ENCODE measurements at places on chromosomes 11 and 22.

DNA sequence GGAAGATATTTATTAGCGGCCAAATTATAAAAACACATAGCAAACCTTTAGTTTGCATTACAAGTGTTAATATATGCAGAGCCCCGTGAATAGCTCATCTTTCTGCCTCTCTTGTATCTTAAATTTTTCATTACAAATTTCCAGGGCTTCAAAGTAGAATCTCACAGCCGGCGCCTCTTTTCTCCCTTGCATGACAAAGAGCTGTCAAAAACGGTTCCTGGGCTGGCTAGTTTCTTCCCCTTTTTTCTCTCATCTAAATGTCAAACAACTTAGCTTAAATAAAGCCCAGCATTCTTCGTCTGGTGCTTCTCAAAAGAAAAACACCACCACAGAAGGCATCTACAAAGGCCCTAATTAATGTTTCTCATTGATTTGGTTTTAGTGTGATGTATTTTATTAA lies 253.0 kb downstream of the INSC start:
- DNase-seq: no peak

GRCh38 chr11:113567867-113568544 lies 92.8 kb upstream of the DRD2 start:
- no peak for DNase-seq

GRCh38 chr11:66124564-66124963 lies 54.5 kb downstream of the PACS1 start:
- no peak for DNase-seq

DNA sequence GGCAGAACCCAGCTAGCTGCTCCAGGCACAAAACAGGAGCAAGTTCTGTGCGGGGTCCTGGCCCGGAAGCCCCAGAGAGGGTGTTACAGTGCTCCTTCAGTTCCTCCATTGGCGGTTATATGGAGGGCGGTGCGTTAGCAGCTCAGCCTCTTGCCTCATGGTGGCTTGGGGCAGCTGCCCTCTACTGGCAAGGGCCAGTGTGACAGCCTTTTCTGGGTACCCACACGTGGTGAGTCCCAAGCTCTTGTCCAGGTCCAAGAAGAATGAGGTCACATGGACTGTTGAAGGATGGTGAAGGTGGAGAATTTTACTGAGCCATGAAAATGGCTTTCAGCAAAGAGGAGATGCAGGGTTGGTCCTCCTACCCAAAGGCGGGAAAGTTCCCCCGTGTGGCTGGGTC lies 100.5 kb downstream of the WT1 start:
- DNase-seq: no peak

GRCh38 chr11:34126959-34127848 lies 21.8 kb downstream of the NAT10 start:
- no peak for DNase-seq

DNA sequence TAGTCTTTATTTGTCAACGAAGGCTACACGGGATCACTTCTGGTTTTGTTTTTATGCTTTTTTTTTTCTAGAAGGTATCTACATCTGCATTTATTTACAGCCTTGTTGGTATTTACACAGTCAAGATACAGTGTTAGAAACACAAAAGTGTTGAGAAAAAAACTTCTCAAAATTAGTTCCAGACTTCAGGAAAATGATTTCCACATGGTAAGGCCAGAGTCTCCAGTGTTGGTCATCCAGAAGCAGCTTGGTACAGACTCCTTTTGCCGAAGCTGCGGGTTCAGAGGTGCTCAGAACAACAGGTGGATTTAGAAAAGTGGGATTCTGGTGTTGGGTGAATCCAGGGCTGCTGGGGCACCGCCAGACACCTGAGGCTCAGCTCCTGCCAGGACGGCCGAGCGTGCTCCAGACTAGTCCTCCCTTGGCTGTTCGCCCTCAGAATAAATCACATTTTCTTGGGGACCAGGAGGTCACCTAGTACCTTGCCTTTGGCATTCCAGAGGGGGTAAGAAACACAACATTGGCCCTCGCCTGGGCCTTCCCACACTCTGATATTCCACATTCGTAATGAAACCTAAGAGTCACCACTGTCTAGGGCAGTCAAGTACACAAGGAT lies 78.7 kb upstream of the NARS2 start:
- no peak for DNase-seq

GRCh38 chr11:56345739-56346138 lies at the start of gene OR8K1:
Gene OR8K1, plus strand, starts transcription at chr11:56346039. Its CDS starts 0 bp downstream, at chr11:56346039.
- no peak for DNase-seq

DNA sequence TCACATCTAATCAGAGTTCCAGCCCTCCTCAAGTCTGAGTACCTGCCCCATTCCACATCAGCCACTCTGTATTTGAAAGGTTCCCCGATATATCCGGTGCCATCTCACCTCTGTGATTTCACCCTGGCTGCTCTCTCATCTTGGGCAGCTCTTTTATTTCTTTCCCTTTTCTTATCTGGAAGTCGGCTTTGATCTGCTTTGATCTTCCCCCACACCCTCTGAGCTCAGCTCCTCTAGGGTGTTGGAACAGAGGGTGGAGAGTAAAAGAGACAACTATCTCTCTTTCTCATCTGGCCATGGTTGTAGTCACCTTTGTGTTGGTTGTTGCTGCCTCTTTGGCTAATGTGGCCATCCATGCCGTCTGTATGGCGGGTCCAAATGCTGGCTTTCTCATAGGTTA lies 108.3 kb downstream of the ENTHD1 start:
- DNase-seq: no peak

GRCh38 chr11:116986521-116987105 lies 111.6 kb downstream of the SIK3 start:
- no peak for DNase-seq

DNA sequence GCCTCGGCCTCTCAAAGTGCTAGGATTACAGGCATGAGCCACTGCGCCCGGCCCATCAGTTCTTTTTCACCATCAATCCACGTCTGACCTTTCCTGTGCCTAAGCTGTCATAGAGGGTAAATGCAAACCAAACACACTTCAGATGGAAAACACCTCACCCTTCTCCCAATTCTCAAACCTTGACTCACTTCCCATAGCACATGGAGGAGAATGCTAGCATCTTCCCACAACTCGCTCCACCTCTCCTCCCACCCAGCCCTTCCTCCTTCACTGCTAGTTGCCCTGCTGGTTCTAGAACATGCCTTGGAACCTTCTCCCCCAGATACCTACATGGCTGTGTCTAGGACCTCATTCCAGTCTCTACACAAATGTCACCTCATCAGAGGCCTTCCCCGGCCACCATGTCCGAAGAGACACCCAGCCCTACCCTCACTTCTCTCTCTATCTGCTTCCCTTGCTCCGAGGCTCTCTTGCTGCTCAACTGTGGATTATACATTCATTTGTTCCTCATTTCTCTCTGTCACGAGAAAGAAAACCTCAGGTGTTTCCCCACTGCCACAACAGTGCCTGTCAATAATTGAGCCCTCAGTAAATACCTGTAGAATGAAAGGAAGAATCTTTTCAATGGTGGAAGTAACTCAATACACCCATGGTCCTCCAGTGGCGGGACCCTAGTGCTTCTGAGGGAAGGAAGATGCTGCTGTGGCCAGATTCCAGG lies 21.3 kb upstream of the NCF4 start:
- no peak for DNase-seq

- DNase-seq: no peak
These were observed 61.8 kb downstream of the OTOG start for GRCh38 chr11:17608821-17609220.

GRCh38 chr11:35011944-35012343 lies 95.5 kb downstream of the PDHX start:
- DNase-seq: no peak

DNA sequence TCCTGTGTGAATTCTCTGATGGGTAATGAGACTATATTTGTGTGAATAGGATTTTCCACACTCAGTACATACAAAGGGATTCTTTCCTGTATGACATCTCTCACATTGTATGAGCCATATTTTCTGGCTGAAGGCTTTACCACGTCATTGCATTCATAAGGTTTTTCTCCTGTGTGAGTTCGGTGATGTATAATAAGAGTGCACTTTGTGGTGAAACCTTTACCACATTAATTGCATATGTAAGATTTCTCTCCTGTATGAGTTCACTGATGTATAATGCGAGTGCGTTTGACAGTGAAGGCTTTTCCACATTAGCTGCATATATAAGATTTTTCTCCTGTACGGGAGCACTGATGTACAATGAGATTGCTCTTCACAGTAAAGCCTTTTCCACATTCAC lies 455.4 kb upstream of the CNTN5 start:
- no peak for DNase-seq

DNA sequence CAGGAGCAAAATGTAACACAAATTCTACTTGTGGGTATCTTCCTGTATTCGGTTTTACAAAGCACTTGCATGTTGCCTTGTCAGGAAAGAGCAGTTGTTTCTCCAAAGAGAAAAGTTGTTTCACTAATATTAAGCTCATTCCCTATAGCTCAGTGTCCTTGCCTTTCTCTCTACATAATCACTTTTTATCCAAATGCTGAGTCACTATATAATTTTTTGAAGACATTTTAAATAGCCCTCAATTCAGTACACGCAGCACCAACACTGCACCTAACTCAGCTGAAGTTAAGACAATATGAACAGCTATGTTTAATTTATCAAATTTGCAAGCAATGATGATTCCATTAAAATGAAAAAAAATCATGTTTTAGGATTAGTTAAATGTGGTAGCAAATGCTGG lies 14.5 kb upstream of the MRTFA start:
- DNase-seq: no peak

GRCh38 chr11:115357066-115357465 lies 147.1 kb downstream of the CADM1 start:
- no peak for DNase-seq

DNA sequence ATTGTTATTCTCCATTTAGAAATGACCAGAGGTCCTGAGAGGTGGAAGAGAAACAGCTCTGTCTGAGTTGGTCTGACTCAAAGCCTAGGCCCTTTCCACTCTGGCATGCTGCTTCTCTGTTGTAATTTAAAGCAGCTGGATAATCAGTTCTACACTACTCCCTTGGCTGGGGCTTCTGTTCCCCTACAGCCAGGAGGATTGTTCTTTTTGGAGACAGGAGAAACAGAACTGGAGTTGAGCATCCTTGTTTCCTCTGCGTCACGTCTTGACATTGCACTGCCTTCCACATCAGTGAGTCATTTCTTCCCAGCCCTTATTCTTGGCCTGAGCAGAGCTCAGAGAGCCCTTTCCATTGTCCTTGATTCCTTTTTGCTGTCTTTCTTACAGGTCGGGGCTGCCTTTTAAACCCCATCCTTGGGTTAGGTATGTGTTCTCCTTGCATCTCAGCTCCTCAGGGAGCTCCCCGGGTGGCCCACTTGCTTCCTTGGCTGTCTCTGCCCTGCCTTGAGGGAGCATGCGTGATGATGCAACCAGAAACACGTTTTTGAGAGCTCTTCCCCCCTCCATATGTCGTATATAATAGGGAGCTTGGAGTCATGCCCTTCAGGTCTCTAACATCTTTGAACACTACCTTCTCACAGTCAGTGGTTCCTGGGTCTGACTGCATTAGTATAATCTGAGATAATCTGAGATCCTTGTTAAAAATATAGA lies 35.7 kb downstream of the CYB5R2 start:
- DNase-seq: no peak

GRCh38 chr11:79244241-79244772 lies 196.5 kb downstream of the TENM4 start:
- no peak for DNase-seq

DNA sequence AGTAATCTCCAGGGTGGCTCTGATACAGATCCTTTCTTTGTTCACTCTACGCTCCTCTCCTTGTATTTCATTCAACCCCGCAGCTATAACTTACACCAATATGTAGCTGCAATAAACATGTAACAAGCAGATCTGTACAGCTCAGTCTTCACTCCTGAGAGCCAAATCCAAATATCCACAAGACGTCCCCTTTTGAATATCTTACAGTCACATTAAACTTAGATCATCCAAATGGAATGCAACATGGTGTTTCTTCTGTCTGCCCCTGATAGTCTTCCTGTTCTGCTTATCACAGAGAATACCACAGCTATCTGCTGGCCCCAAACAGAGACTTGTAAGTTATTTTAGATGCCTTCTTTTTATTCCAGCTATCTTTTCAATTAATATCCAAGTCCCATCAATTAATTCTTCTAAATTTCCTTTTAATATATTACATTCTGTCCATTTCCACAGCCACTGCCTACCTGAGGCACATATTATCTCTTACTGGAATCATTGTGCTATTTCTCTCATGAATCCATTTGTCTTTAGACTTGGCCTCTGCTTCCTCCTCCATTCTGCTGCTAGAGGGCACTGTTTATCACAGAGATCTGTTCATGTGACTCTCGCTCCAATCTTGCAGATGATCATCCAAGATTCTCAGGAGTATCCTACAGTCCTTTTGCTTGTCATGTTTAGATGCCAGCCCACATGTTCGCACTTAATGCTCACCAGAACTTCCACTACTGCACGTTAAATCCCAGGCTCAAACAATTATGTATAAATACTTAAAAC lies 908.6 kb downstream of the NTM start:
- DNase-seq: peak; percentile 32

GRCh38 chr11:110986016-110986415 lies 259.5 kb upstream of the POU2AF2 start:
- no peak for DNase-seq

DNA sequence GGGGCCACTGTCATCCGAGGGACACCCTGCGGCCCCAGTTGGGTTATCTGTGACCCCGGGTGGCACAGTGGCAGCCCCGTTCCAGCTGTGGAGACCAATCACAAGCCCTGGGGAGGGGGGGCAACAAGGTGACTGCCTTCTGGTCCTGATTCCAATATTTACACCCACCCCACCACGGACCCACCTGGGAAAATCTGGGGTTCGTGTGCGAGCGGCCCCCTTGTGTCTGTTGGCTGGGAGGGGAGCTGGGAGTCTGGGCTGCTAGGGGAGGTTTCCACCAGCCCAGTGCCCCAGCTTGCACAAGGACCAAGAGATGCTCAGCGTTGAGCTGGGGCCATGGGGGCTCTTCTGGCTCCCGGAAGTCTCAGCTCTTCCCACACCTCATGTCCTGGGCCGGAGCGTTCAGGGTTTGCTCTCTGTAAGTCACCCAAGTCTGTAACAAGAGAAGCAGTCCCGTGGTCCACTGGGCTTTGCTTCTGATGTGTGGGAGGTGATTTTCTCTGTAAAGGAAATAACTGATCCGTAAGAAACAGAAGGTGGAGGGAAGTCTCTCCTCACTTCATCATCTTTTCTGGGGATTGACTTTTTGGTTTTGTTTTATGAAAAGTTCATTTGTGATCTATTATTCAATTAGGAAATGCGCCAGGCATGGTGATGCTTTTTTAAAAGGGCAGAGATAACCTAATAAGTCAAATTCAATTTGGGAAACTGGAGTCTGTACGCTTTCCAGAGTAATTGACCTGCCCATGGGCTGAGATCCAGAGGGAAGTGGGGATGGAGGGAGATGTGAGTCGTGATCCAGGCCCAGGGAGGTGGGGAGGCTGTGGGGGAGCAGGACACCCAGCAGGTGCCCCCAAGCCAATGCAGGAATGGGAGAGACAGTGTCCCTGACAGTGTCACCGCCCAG lies 22.4 kb upstream of the GAL start:
- no peak for DNase-seq

DNA sequence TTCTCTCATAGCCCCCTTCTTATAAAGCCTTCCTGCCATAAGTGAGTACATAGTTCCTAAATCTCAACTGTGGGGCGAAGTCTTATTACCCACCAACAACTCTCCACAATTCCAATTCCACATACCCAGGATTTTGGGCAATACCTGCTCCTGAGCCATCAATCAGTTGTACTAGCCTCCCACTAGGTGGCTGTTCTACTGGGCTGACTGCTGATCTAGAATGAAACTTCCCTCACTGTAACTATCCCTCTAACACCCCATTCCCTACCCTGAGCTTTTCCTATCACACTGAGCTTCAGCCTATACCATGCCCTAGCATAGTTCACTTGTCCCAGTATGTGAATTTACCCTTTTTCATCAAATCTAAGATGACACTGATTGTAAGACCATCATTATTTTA lies 52.5 kb downstream of the RRAS2 start:
- DNase-seq: no peak
